ENCODE measurements at places on chromosomes 16 and 17. TPM values are rescaled to one million over a fixed set of nuclear protein-coding genes. Genes with fewer than 3 reads are reported as not detected.

The PLA2G10 gene
- total RNA-seq: not detected

The IGFBP4 gene
- 189 TPM for total RNA-seq

The SEPTIN12 gene
- not detected for total RNA-seq

The HOXB1 gene
- total RNA-seq: not detected

The ADAD2 gene
- not detected for total RNA-seq

The SLC5A2 gene
- not detected for total RNA-seq

The MAF gene
- 39.0 TPM for total RNA-seq

The SALL1 gene
- total RNA-seq: under 0.01 TPM

The CHD9 gene
- total RNA-seq: 24.0 TPM

The ENPP7 gene
- not detected for total RNA-seq

The PDILT gene
- total RNA-seq: not detected

The TM4SF5 gene
- total RNA-seq: not detected

The XAF1 gene
- total RNA-seq: 1.5 TPM

The ZDHHC1 gene
- total RNA-seq: 6.4 TPM

The RNF227 gene
- total RNA-seq: 0.51 TPM

The ALOX12B gene
- total RNA-seq: not detected

The TP53TG3C gene
- total RNA-seq: not detected

The OR1E2 gene
- not detected for total RNA-seq

Data from dermis microvascular lymphatic vessel endothelial cell (primary cell).